ENCODE measurements at places on chromosomes 6 and 20. TPM values are rescaled to one million over a fixed set of nuclear protein-coding genes. Genes with fewer than 3 reads are reported as not detected.

The C6orf58 gene
- 0.31 TPM for total RNA-seq

The KIAA1755 gene
- total RNA-seq = not detected

The TLDC2 gene
- 1.1 TPM for total RNA-seq

The SLC26A8 gene
- 0.10 TPM for total RNA-seq

The EEF1A2 gene
- total RNA-seq = 359 TPM

The C20orf144 gene
- total RNA-seq = 0.45 TPM

The PRKN gene
- total RNA-seq = 3.8 TPM

The PRSS16 gene
- total RNA-seq = 31.3 TPM

The SCRT2 gene
- not detected for total RNA-seq

- peaks cover 12% of the 10 kb centered on the region for H3K36me3 ChIP-seq
- H3K4me1 ChIP-seq = peaks cover 8% of the 10 kb centered on the region
- DNase-seq = peak; percentile 32
- H3K27me3 ChIP-seq = peaks cover 87% of the 10 kb centered on the region
Observed at GRCh38 chr6:70956451-70957283, at the start of gene B3GAT2. TSS of gene B3GAT2 (minus strand) at chr6:70957060. CDS start at chr6:70956429, 631 bp downstream.

GRCh38 chr6:169140986-169141495 is 112.6 kb downstream of the THBS2 start:
- no peaks in the 10 kb centered on the region for H3K36me3 ChIP-seq
- no peaks in the 10 kb centered on the region for H3K4me1 ChIP-seq
- H3K27me3 ChIP-seq = no peaks in the 10 kb centered on the region

DNA sequence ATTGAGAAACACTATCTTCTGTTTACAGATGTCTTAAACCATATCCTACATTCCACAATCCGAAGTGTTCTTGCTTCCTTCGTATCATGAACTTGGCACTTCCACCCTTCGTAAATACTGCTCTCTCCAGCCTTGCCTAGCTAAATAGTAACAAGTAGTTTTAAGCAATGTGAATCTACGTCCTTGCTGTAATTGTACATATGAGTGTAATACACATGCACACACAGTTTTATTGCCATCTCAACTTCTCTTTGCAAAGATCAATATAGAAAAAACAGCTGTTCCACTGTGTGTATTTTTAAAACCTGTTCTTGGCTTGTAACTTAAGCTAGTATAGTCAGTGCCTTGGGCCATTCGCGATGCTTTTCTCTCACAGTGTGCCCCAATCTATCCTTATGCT is 1524.7 kb downstream of the GRIK2 start:
- no peaks in the 10 kb centered on the region for H3K36me3 ChIP-seq
- no peaks in the 10 kb centered on the region for H3K27me3 ChIP-seq
- no peaks in the 10 kb centered on the region for H3K4me1 ChIP-seq
- no peak overlapping the region for H3K27ac ChIP-seq

DNA sequence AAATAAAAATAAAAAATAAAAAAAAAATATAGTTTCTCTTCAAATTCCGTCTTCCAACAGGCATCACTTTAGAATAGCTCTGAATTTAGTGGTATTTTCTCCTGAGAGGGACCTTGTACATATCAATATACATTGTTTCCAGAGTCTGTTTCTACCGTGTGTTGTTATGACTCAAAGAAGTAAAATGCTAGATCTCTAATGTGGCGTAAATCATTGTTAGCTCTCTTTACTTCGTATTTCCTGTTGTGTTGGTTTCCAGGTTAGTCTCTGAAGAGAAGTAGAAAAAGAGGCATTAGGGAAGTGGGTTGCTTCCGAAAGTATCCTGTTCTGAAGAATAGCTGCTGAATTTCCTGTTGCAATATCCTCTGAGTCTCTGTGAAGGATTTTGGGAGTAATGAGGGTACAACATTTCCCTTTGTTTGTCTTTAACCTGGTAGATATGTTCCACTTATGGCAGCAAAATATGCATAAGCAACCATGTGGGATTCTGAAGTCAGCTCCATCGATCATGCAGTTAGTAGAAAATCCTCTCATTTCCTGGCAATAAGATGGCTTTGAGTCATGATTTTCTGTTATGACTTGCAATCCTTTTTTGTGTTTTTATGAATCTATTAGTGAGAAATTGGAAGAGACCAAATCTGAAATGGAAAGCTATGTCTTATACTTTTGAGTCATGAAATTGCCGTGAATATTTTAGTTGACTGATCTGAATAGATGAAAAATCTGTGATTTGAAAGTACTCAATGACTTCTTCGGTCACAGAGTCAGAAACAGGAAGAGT is 42.0 kb upstream of the MCHR2 start:
- DNase-seq = no peak
- peak overlapping the region; percentile 62 for H3K4me3 ChIP-seq
- H3K27ac ChIP-seq = peak overlapping the region; percentile 97
- peaks cover 19% of the 10 kb centered on the region for H3K4me1 ChIP-seq
- no peaks in the 10 kb centered on the region for H3K36me3 ChIP-seq

DNA sequence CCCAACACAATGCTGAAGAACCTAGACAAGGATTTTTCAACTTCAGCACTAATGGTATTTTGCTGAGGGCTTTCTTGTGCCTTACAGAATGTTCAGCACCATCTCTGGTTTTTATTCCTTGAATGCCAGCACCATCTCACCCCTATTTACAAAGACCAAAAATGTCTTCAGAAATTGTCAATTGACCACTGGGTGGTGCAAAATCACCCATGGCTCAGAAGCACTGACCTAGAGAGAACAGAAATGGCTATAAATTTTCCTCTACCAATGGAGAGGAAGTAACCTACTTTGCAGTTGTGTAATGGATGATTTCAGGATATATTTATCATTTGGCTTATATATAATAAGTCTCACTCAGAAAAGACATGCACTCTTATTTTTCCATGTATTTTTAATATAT is 431.0 kb upstream of the IRAK1BP1 start:
- no peak overlapping the region for H3K4me3 ChIP-seq
- H3K36me3 ChIP-seq = no peaks in the 10 kb centered on the region

DNA sequence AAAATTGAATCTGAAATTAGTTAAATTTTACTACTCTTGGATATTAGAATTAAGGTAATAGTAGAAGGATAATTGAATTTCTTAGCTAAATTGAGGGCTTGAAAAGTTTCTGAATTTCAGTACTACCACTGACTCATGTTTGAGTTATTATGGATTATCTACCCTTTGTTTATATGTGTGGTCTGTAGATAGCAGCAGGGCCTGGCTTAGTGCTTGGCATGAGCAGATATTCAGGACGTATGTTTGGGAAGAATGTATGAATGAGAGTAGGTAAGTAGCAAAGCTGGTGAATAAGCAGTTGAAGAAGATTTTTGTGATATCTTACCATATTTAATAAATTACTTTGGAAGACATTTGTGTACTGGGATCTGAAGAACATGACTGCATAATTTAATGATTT is 152.7 kb downstream of the MACROD2 start:
- no peaks in the 10 kb centered on the region for H3K4me1 ChIP-seq
- H3K36me3 ChIP-seq = no peaks in the 10 kb centered on the region
- H3K4me3 ChIP-seq = no peak overlapping the region

DNA sequence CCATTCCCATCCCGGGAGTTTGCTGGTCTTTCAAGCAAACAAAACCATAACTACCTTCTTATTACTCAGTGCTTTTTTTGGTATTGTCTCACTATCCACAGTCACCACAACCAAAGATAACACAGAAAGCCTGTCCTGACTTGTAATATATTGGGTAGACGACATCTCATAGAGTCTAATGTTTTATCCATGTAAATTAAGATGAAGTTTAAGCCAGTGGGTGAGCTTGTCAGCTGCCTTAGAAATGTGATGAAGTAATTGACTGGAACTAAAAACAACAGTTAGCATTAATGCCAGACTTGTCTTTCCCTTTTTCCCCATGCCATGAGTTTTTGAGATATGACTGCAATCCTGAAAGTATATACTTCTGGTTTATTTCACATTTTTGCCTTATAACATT is 282.7 kb upstream of the PRDM1 start:
- no peak for DNase-seq
- H3K4me3 ChIP-seq = no peak overlapping the region
- no peak overlapping the region for H3K27ac ChIP-seq
- H3K4me1 ChIP-seq = no peaks in the 10 kb centered on the region
- no peaks in the 10 kb centered on the region for H3K36me3 ChIP-seq
- H3K27me3 ChIP-seq = no peaks in the 10 kb centered on the region

- no peaks in the 10 kb centered on the region for H3K36me3 ChIP-seq
- H3K4me1 ChIP-seq = peaks cover 29% of the 10 kb centered on the region
- H3K27ac ChIP-seq = no peak overlapping the region
- no peak overlapping the region for H3K4me3 ChIP-seq
- peak; percentile 40 for DNase-seq
- H3K27me3 ChIP-seq = no peaks in the 10 kb centered on the region
Observed at GRCh38 chr6:88380083-88380482, 213.9 kb upstream of the CNR1 start.

GRCh38 chr6:11339380-11339779 is 106.9 kb upstream of the NEDD9 start:
- no peak for DNase-seq
- no peaks in the 10 kb centered on the region for H3K27me3 ChIP-seq
- no peak overlapping the region for H3K27ac ChIP-seq
- H3K36me3 ChIP-seq = no peaks in the 10 kb centered on the region
- H3K4me1 ChIP-seq = peaks cover 26% of the 10 kb centered on the region

DNA sequence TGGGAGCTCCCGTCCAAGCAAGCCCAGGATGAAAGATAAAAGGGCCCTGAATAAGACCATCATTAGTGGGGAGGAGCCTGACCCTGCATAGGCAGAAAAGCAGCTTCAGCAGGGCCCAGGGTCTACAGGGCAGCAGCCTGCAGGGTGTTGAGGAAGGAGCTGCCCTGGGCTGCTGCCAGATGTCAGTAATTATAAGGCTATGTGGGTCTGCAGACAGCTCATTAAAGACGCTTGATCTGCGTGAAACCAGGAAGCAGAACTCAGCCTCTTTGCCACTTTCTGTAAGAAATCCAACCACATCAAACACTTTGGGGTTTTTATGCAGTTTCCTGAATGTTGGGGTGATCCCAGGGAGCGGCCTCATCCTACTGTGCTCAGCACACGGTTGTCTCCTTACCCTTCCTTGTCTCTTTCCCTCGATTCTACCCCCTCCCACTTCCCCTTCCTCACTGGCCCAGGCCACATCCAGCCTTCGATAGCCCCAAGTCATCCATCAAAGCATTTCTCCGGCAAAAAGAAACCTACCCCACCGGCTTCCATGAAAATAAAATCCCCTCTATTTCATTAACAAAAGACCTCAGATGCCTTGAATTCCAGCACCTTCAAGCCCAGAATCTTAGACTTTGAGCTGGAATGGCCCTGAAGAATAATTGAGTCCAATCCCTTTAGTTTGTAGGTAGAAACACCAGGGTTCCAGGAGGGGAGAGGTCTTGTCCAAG is 1.0 kb upstream of the TGM6 start:
- no peaks in the 10 kb centered on the region for H3K36me3 ChIP-seq
- no peak for DNase-seq
- H3K4me1 ChIP-seq = no peaks in the 10 kb centered on the region
- H3K4me3 ChIP-seq = no peak overlapping the region

GRCh38 chr6:110748453-110748852 is 66.8 kb downstream of the CDK19 start:
- peaks cover 43% of the 10 kb centered on the region for H3K4me1 ChIP-seq
- no peak for DNase-seq
- H3K27ac ChIP-seq = no peak overlapping the region
- no peaks in the 10 kb centered on the region for H3K27me3 ChIP-seq
- H3K36me3 ChIP-seq = no peaks in the 10 kb centered on the region

- peak overlapping the region; percentile 23 for H3K4me3 ChIP-seq
- peaks cover 12% of the 10 kb centered on the region for H3K4me1 ChIP-seq
- peaks cover 5% of the 10 kb centered on the region for H3K36me3 ChIP-seq
- peaks cover 79% of the 10 kb centered on the region for H3K27me3 ChIP-seq
Observed at GRCh38 chr6:108156938-108157233, 8.9 kb upstream of the NR2E1 start.

DNA sequence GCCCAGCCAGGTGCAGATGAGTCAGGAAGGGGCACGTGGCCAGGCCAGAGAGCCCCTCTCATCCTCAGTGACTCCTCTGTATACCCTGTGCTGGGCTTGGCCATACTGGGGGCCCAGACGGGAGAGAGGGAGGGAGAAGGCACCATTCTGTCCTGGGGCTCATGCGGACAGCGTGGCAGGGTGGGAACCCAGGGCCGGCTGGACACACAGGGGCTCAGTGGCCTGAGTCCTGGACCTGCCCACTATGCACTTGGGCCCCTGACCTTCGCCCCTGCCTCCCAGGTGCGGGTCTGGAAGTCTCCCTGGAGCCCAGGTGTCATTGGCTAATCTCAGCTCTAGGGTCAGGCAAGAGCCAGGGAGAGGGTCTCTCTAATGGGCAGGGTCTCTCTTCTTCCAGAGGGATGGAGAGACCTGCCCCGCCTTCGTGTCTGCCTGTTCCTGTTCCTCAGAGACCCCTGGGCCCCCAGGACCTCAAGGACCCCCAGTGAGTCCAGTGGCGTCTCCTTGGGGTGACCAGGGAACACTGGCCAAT is 27.7 kb downstream of the COL20A1 start:
- peaks cover 92% of the 10 kb centered on the region for H3K27me3 ChIP-seq
- no peaks in the 10 kb centered on the region for H3K4me1 ChIP-seq
- peaks cover 7% of the 10 kb centered on the region for H3K36me3 ChIP-seq

GRCh38 chr20:22684072-22684762 is 99.8 kb upstream of the FOXA2 start:
- H3K4me3 ChIP-seq = no peak overlapping the region
- peak; percentile 21 for DNase-seq
- no peaks in the 10 kb centered on the region for H3K27me3 ChIP-seq
- no peak overlapping the region for H3K27ac ChIP-seq
- no peaks in the 10 kb centered on the region for H3K36me3 ChIP-seq

GRCh38 chr6:37711331-37712241 is 13.9 kb upstream of the MDGA1 start:
- peaks cover 30% of the 10 kb centered on the region for H3K27me3 ChIP-seq
- no peak for DNase-seq
- H3K36me3 ChIP-seq = no peaks in the 10 kb centered on the region
- H3K4me1 ChIP-seq = no peaks in the 10 kb centered on the region

GRCh38 chr6:52975580-52975979 is 19.5 kb downstream of the GSTA4 start:
- H3K4me3 ChIP-seq = no peak overlapping the region
- H3K27ac ChIP-seq = no peak overlapping the region
- no peak for DNase-seq
- no peaks in the 10 kb centered on the region for H3K36me3 ChIP-seq
- H3K27me3 ChIP-seq = no peaks in the 10 kb centered on the region

DNA sequence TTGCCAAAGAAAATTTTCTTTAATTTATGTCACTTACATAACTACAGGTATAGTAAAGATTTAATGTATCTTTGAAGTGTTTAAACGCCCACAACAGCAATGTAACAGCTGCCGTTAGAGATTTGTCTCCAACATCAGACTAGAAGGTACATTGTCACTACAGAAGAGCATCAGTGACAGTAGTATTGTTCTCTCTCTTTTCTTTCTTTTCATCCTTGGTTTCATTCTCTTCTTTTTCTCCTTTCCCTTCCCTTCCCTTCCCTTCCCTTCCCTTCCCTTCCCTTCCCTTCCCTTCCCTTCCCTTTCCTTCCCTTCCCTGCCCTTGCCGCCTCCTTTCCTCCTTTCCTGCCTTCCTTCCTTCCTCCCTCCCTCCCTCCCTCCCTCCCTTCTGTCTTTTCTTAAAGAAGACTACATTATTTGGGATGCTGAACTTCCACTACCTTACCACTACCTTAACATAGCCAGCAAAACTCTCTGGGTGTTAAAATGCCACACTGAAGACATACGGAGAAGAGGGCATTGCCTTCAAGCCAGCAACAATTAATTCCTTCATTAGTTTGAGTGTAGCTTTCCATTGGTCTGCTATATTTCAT is 663.9 kb downstream of the DOK5 start:
- no peaks in the 10 kb centered on the region for H3K4me1 ChIP-seq
- no peak overlapping the region for H3K4me3 ChIP-seq
- H3K36me3 ChIP-seq = no peaks in the 10 kb centered on the region
- H3K27me3 ChIP-seq = no peaks in the 10 kb centered on the region
- H3K27ac ChIP-seq = no peak overlapping the region
- DNase-seq = no peak

GRCh38 chr20:35595901-35596300 is 19.7 kb upstream of the SPAG4 start:
- H3K4me3 ChIP-seq = no peak overlapping the region
- H3K27ac ChIP-seq = no peak overlapping the region
- peaks cover 27% of the 10 kb centered on the region for H3K4me1 ChIP-seq

Measured in Calu3 (cell line).